ENCODE measurements at places on chromosomes 3 and 15. TPM values are rescaled to one million over a fixed set of nuclear protein-coding genes. Genes with fewer than 3 reads are reported as not detected.

- DNase-seq, result peak; percentile 81
Measured at GRCh38 chr15:80567721-80568157, 127.4 kb upstream of the ABHD17C start.

DNA sequence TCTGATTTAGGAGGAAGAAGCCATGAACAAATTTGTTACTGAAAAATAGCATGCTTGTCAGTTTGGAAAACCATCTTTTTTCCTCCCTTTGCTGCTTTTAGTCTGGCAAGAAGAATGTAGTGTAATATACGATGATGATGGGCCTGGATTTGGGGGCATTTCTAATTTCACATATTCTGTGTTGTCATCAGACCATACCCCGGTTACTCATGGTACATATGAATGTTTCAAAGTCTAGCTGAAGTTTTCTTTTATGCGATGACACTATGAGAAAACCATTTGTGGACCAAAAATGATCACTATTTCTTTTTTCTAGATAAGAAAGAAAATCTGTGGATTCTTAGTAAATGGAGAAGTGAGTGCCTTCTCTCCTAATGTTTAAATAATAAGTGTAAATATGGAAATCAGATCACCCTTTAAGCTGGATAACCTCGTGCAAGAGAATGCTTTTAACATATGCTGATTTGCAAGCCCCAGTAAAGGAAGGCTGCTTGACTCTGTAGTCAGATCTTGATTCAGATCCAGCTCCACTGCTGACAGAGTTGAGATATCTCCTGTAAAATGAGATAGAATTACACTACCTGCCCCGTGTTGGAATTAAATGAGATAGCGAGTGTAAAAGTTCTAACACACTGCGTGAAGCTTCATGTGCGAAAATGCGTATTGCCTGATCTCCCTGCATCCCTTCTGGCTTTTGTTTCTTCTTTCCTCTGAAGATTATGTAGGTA lies 3.0 kb downstream of the MEF2A start:
- peak; percentile 4 for DNase-seq

- peak; percentile 55 for DNase-seq
Measured at GRCh38 chr3:161548301-161548700, 51.7 kb downstream of the OTOL1 start.

DNA sequence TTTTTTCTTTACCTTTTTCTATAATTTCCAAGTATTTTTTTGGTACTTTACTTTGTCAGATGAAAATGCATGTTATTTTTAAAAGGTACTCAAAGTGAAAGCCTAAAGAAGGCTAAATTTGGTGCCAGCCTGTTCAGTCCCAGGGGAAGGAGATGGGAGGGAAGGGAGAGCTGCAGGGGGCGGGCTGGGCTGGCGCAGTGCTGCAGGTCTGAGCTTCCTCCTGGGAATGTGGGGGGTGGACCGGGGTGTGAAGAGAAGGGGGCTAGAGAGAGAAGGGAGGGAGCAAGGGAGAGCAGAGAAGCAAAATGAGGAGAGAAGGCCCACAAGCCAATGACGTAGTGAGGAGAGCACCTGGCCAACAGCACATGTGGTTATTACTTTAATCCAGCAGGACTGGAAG lies 71.0 kb upstream of the SCN5A start:
- DNase-seq, result no peak

GRCh38 chr3:160738048-160738447 lies 18.0 kb upstream of the PPM1L start:
- no peak for DNase-seq

RUBCN gene
- 42.9 TPM for total RNA-seq

Data from HT1080 (cell line).